ENCODE measurements at places on chromosomes 16 and 17.

- DNase-seq: peak; percentile 27
Measured at GRCh38 chr16:4090351-4090851, 25.8 kb downstream of the ADCY9 start.

DNA sequence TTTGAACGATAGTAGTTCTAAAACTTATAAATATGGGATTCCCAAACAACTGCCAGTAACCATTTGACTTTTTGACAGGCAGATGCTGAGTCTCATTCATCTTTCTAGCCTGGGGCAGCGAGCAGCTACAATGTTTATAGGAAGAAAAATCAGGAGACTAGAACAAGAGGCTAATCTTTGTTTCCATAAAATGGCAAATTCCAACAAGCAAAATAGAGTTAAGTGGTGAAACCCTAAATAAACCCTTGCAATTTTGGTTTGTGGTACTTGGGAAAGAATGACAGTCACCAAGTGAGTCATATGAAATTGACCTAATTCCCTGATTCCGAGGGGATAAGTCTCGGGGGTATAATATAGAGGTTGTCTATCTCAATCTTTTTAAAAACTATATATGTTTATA lies 27.3 kb upstream of the HS3ST2 start:
- DNase-seq: no peak

DNA sequence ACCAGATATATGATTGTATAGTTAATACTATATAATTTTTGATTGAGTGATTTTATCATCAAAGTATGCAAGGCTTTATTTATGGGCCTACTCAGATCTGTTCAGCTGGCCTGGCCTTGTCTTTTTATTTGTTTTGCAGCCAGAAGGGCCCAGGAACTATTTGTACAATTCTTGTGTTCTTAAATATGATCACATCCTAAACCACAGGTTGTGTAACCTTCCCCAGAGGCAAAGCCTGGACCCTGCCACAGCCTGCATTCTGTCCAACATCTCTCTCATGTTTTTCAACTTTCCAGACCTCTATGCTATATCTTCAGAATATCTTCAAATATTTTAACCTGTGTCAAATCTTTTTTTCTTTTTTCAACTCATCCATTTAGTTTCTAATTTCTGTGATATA lies 410.4 kb upstream of the MON1B start:
- DNase-seq: no peak

DNA sequence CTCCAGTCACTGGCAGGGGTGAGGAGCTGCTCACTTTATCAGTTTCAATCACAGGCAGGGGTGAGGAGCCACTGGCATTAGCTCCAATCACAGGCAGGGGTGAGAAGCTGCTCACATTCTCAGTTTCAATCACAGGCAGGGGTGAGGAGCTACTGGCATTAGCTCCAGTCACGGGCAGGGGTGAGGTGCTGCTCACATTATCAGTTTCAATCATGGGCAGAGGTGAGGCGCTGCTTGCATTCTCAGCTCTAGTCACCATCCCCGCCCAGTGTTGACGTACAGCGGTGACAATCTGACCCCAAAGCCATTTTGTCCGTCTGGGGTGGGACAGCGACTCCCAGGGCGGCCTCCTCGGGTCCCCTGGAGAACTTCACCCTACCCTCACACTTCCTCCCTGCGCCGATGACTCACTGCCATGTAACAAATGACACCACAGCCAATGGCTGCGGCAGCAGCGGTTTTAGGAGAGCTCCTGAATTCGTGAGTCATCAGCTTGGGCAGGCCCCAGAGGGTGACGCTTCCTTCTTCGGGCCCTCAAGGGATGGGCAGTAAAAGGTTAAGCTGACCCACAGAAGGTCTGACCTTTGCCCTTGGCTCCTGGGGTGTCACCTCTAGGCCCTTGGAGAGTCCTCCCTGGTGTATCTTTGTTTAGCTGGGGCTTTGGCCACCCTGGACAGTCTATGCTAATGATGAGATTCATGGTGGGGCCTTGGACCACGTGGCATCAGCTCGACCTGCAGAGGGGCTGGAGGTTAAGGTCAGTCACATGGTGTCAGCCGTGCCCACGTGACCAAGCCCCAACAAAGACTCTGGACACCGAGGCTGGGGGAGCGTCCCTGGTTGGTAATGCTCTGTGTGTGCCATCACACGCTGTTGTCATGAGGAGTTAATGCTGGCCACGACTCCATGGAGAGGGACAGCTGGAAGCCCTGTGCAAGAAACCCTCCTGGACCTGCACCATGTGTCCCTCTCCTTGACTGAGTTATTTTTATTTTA lies 171.7 kb downstream of the C16orf95 start:
- DNase-seq: peak; percentile 5

- DNase-seq: no peak
Measured at GRCh38 chr17:2030779-2031163, 818 bp downstream of the DPH1 start.

DNA sequence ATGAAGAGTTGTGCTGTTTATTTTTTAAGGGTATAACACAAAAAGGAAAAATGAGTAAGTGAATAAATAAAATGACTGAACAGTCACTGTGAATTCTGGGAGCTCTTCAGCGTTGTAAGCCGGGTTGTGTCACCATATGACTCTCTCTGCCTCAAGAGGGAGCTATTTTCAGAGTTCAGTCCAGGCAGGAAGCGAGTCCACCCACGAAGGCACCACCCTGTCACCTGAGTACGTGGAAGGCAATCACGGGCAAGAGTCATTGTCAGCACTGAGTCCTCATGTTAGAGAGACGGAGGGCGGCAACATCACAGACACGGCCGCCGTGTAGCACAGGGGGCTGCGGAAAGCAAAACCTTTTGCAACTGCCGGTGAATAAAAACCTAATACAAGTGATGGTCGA lies 227.6 kb downstream of the UTP18 start:
- DNase-seq: no peak

- no peak for DNase-seq
Measured at GRCh38 chr16:26724189-26724588, 342.5 kb upstream of the C16orf82 start.

DNA sequence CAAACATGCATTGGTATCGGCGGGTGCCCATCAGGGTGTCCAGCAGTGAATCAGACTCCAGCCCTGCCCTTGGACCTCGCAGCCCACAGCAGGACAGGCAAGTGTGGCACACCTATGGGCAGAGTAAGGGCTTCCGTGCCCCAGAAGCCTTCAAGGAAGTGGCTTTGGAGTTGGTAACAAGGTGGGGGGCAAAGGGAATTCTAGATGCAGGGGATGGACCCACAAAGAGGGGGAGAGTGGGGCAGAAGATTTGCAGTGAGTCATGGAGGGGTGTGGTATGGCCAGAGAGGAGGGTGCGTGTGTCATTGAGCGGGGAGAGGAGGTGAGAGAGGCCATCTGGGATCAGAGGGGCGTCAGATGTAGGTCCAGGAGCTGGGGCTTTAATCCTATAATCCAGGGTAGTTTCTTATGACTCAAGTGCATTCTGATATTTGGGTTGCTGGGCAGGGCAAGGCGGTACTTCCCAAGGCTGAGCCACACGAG lies 8.5 kb upstream of the SPNS2 start:
- DNase-seq: no peak

- no peak for DNase-seq
Measured at GRCh38 chr17:77049440-77049839, 91.3 kb upstream of the SEC14L1 start.

GRCh38 chr17:10757067-10757466 lies 27.2 kb upstream of the TMEM220 start:
- DNase-seq: no peak

- no peak for DNase-seq
Measured at GRCh38 chr17:79922116-79922601, 82.9 kb upstream of the CBX4 start.

DNA sequence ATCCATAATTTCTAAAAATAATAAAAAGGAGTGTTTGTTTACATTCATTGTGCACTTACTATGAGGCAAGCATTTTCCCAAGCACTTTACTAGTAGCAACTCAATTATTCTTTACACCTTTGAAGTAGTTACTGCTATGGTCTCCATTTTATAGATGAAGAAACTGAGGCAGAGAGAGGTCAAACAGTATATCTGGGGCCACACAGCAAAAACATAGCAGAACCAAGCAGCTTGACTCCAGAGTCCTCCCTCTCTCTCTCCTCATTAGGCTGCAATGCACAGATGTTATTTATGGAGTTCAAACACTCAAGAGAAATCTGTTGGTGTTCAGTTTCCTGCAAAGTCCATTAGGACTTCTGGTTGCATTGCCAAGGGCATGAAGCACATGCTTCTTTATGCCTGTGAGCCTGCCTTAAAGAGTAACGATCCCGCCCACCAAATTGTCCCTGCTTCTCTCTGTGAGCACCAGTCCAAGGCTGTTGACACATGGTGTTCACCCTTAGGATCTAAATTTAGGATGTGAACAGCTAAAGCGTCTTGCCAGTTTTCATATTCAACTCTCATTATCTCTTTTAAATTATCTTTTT lies 44.0 kb downstream of the GPRC5B start:
- DNase-seq: no peak

DNA sequence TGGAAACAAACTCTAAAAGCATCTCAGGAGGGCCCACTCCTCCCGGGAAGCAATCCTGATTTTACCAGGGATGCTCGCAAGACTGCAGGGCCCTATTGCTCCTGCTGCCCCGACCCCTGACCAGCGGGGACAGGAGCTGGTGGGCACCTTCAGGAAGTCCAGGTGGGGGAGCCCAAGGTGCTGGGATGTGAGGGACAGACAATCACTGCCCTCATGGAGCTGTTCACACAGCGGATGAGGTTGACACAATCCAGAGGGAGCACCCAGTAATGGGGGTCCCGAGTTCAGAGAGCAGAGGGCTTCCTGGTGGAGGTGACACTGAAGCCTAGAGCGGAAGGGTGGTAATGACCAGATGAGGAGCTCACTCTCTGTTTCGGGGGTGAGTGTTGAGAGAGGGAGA lies 126.2 kb downstream of the FOXL1 start:
- no peak for DNase-seq

DNA sequence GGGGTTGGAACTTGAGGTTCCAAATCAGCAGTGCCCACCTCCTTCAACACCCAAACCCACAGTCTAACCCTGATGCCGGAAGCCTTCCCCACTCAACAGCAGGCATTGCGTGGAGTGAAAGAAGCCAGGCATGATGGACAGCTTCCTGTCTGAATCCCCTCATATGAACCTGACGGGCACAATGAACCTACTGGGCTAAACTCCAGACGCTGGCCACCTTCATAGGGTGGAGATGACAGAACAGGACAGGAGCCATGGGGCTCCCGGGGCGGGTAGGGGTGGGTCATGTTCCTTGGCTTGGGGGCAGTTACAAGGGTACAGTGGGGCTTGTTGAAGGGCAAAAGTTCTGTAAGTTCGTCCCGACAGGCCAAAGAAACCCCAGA lies 460 bp upstream of the HSBP1 start:
- DNase-seq: no peak

DNA sequence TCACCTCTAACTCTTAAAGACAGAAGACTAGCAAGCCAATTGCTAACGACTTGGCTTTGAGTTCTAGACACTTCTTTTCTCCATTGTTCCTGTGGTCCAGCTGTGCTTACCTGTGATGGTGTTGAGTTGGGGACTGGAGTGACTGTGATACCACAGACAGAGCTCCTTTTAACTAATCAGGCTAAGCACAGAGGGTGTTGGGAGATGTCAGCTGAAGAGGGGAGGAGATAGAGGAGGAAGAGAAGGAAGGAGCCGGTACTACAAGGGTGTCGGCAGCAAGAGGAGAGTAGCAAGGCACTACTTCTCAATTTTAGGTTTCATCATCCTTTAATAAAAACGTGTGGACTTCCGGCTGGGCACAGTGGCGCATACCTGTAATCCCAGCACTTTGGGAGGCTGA lies 5.1 kb upstream of the MYO1D start:
- no peak for DNase-seq
